ENCODE measurements at places on chromosomes 1 and 21. TPM values are rescaled to one million over a fixed set of nuclear protein-coding genes. Genes with fewer than 3 reads are reported as not detected.

DNA sequence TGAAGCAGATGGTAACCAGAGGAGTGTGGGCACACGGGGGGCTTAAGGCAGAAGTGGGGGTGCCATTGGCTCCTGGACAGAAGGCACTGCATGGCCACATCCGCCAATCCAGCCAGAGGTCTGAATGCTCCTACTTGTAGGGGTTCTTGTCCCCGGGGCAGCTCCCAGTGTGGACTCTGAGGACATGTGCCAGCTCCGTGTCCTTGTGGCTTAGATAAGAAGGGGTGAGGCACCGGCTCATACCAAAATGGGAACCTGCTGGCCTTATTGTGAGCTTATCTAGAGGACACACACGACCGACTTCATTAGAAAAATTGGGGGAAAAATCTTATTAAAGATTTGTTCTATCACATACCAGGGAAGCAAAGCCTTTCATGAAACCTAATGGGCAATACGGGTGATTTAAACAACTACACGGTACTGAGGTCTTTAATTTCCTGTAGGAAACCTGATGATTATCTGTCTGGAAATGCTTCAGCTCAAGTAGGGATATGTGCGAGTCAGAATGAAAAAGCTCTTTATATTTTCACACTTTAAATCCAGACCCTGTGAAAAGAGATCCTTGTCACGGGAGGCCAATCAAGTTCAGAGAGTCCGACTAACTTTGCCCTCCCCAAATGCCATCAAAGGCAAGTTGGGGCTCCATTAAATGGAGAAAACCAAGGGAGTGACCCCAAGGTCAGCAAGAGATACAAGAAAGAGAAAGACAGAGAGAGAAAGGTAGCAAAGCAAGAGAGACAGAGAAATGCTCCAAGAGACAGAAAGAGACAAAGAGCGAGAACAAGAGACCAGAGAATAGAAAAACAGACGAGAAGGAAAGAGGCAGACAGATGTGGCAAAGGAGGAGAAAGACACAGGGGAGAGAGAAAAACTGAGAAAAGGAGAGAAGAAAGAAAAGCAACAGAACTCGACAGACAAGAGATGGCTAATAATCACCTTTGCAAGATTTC lies 14.1 kb upstream of the KCNN3 start:
- DNase-seq = no peak

DNA sequence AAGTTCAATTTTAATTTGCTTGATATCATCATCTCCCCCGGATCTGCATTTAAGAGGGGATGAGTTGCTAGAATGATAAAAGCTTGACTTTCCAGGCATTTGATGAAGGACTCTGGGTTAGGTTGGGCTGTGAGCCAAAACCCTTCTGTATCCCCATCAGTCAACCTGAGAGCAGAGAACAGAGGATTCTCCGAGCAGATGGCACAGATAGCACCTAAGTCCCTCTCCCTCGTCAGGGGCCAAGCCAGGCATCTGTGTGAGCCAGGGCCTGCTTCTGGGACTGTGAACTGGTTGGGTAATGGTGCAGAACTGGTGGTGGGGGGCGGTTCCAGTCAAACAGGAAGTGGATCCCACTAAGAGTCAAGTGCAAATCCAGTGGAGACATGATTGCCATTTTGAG lies 205.8 kb downstream of the TNR start:
- DNase-seq = no peak

DNA sequence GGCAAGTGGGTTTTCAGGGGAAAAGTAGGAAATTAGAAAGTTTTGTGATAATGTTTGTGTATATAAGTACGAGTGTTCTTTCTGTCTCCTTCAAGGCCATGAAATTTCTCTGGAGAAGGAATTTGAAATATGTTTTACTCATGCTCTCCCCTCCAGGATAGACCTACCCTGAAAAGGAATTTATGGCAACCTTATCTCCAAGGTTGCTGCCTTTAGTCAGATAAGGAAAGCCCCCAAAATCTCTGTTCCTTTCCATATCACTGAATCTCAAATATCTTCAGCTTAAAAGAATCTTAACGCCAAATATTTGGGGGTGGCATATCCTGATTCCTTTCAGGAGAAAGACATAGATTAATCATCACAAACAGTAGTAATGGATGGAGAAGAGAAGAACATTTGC lies 499 bp upstream of the C4BPB start:
- no peak for DNase-seq

- no peak for DNase-seq
These were observed 3.8 kb downstream of the LEMD1 start for GRCh38 chr1:205417870-205418635.

BARHL2 gene
- not detected for total RNA-seq

GRCh38 chr1:118998171-118998570 lies 10.0 kb upstream of the TBX15 start:
- no peak for DNase-seq

DNA sequence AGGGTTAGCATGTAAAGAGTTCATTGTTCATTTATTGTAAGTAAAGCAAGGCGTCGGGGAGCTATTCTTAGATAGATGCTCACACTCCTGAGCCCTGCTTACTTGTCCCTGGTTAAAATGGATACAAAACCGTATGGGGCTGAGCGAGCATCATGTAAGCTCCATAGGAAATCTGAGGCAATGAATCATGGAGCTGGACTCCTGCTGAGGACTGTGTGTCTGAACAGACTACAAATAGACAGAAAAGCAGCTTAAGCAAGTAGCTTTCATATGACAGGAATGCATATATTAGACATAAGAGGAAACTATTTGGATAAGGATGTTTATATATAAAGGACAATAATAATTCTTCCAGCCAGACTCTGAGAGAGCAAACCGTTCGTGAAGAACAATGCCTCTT lies 604.9 kb upstream of the PTBP2 start:
- DNase-seq = no peak

DNA sequence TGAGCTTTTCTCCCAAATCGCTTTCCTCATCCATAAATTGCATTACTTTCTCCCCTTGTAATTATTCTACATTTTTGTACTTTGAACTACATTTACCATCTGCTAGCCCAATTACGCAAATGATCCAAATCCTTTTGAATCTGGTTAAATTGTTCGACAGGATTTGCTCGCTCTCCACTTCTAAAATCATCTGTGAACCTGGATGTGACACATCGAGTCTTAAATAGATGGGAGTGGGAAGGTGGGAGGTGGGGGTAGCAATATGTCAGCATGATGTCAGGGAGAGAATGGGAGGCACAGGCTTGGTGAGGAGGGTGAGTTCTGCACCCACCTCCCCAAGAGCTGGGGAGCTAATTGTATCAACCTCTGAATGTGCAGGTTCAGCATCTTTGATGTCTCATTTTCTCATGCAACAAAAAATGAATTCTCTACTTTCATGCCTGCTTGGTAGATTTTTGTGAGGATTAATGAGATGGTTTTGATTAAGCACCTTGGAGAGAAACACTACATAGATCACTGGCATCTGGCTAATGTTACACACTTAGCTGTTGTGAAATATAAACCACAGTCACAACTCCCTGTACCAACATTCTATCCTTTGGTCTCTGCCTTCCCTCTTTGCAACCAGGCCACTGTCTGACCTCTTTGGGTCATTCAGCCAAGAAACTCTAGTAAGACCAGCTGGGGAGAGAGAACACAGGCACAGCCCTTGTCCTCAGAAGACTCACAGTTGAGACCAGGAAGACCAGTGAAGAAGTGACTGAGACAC lies 165.1 kb downstream of the DAB1 start:
- DNase-seq = no peak

- no peak for DNase-seq
These were observed 10.6 kb downstream of the SLC19A1 start for GRCh38 chr21:45531393-45532215.

DNA sequence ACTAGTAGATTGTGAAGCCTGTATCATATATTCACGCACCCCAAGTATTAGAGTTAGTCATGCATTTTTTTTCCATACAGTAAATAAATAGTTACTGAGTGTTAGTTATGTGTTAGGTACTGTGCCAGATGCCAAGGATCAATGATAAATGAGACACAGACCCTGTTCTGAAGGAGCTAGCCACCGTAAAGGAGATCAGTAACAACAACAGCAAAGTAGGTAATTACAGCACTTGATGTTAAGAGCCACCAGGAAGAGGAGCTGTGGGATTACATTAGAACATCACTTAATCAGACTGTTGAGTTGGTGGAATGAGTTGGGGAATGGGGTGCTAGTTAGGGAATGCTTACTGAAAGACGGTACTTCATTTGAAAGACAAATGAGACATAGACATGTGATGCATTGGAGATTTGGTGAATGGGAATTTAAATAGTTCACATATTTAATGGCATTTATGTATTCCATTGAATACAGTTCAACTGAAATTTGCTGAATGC lies 21.0 kb downstream of the PRKAA2 start:
- DNase-seq = no peak

RNASEL gene
- 2.2 TPM for total RNA-seq

DNA sequence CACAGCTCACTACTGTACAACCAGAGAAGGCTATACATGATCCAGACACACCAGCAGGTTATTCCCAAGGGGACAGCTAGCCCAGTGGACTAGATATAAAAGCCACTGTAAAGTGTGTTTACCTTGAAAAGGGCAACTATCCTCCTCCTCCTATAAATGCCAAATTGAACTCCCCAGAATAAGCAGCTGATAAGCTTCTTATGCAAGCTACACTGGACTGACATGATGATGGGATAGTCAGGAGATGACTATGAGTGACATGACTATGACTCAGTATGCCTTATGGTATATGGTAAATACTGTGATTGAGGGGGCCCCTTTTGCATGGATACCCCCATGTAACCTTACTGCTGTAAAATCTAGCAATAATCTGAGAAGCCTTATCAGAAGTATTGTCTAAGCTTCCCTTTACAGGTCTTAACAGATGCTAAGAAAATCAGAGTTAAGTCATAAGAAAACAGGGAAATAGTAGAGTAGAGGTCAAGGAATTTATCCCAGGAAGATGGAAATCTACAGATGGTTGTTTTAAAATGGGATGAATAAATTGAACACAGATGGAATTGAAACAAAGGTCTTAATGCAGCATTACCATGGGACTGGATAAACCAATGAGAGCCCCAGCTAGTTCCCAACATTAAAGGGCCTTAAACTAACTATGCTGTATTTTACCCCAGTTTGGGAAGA lies 55.8 kb downstream of the TRIM33 start:
- no peak for DNase-seq

DNA sequence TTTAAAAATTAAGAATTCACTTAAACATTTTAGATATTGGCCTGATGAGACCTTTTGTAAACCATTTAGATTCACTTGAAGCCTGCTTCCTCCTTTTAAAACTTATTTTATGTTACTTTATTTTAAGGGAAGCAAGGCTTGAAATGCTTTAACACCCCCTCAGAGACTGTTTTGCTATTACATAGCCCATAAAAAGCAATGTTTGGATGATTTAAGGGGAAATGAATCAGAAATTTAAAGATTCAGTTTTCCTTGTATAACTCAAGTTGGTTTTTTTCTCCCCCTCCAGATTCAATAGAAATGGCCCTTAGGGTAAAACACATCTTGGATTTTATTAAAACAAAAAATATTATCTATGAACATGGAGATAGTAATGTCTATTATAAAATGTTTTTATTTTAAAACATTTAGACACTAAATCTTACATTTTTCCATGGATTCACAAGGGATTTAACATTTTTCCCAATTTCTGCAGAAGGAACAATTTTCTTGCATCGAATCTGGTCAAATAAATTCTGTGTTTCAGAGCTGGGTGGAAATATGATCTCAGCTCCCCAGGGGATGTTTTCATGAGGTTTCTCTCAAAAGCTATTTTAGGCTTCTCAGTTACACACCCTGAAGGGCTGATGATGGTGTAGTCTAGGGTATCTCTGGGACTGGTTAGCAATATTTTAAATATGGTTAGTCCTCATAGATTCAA lies 69.3 kb upstream of the WARS2 start:
- no peak for DNase-seq

DNA sequence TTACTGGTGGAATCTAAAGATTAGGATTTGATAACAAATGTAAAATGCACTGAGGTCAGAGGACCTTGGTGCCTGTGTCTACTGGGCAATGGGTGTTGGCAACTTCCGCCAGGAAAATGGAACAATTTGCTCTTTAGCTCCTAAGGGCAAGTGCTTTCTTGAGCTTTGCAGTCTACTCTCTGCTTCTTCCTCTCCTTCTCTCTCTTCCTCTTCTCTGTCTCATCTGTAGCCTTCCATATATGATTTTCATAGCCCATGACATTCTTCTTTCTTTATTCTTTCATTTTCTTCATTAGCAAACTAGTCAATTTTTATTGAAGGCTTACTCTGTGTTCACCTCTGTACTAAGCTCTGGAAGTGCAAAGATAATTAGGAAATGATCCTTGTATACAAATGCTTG lies 35.5 kb downstream of the OVGP1 start:
- DNase-seq = no peak

- no peak for DNase-seq
These were observed 83.4 kb downstream of the NOTCH2 start for GRCh38 chr1:119986007-119986497.

DNA sequence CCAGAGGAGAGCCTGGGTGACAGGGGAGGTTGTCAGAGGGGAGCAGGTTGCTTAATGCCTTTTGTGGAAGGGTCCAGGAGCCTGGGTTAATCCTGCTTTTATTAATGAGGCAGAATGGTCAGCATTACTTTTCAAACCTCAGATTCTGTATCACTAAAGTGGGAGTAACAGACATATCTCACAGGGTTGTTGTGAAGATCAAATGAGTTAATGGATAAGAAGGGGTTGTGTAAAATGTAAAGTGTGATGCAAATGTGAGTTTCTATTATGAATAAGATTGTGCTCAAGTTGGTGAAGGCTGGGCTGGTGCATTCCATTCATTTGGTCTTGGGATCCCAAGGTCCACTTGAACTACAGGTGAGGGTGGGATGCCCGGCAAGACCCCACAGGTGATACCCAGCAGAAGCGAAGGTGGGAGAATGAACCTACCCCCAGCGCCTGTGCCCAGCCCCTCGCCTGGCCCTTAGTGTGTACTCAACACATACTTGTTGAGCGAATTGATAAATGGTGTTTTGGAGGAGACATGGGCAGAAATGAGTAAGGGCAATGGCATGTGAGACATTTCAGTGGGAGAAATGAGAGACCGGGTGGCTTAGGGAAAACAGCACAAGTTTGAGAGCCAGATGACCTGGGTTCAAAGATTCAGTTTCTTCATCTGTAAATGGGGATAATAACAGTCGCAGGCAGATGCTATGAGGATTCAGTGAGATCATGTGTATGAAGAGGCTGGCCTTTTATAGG lies 6.2 kb downstream of the SLC26A9 start:
- no peak for DNase-seq

DNA sequence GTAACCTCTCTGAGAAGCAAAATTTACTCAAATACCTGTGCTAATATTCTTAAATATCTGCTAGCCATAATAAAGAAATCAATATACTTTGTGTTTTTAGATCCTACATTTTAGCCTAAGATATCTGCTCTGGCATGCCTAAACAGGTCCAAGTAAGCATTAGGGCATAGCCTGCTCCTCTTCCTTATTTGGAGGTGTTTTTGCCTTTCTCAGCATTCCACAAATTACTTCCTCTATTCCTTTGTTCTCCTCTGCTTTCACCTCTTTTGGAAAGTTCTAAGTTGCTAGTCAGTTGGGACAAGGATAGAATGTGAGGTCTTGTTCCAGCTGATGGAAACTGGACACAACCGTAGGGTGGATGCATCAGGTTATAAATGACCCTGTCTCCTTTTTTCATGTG lies 7.2 kb upstream of the OR10X1 start:
- DNase-seq = no peak
